CD8-positive, alpha-beta memory T cell (primary cell): ENCODE measurements at places on chromosomes 2 and 18. TPM values are rescaled to one million over a fixed set of nuclear protein-coding genes. Genes with fewer than 3 reads are reported as not detected.

DNA sequence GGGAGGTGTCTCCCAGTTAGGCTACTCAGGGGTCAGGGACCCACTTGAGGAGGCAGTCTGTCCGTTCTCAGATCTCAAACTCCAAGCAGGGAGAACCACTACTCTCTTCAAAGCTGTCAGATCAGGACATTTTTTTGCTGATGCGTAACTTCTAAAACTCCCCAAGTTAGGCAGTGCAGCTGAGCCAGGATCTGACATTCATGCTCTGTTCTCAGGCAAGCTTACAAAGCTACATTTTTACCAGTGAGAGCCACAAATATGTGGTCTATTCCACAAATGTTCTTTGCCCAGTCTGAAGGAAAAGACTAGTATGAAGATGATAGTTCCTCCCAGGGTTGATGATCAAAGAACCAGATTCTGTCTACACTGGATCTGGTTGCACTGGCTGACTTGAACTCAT lies 184.1 kb downstream of the MTCL1 start:
- DNase-seq: no peak

GRCh38 chr18:28267276-28267675 lies 90.3 kb upstream of the CDH2 start:
- no peak for DNase-seq

DNA sequence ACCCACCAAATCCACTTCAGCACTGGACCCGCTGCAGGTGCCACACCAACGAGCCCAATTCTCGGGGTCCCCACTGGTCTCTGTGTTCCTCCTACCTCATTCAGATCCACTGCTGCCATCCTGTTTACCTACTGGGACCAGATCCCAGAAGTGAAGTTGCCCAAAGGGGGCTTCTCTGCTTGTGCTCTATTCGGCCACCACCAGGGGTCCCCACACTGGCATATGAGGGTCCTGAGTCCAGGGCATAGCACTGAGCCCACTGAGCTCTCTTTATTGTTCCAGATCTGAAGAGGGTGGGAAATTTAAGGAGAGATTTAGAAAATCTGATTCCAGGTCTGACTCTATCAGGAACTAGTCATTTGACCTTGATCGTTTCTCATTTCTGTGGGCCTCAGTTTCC lies 2.4 kb downstream of the GPR45 start:
- no peak for DNase-seq

DNA sequence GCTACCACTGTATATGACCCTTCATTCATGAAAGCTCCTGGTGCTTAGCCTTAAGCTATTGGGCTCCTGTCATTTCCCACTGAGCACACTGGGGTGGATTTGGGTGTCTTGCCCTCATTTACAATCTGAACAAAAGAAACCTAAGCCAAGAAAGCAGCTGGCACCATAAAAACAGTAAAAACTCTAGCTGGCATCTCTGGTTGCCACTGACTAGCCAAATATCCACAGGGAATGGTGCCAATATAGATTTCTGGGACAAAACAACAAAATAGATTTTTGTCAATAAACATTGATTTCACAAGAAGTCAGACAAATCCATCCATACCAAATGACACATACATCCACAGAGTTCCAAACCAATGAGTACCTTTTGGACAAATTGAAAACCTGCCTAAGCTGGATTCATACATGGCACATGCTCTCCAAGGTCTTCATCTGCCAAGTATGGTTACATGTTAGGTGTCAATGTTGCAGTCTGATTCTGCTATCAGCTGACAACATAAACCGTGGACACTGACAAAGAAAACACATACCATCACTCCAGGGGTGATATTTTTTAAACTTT lies 1081.5 kb upstream of the ZEB2 start:
- DNase-seq: no peak

PJVK gene
- total RNA-seq: 1.9 TPM

LMAN1 gene
- 99.3 TPM for total RNA-seq

CTAGE1 gene
- total RNA-seq: not detected
